Inflammatory macrophage (primary cell): ENCODE measurements at places on chromosomes 4 and X.

GRCh38 chrX:10952619-10953018 is 158.5 kb upstream of the HCCS start:
- DNase-seq, result no peak

DNA sequence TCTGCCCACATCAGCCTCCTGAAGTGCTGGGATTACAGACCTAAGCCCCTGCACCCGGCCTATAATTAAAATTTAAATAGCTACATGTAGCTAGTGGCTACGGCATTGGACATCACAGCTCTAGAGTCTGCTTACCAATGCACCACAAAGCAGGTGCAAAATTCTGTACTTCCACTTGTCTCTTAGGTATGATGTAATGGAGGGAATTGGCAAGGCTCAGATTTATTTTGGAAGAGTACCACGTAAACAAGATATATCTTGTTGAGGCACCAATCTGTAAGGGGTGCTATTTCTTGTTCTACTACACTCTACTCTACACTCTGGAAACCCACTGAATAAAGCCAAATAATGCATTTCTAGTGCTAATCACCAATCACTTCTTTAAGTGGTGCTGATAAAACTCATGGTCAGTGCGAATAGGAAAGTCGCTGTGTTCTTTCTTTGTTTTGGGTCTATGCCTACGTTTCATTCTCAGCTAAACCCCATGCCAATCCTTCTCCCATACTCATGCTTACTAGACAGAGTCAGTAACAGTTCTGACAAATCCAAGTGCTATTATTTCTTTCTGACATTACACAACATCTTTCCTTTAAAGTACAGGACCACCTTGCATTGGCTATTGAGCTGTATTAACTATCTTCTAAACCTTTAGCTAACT is 92.3 kb downstream of the GC start:
- DNase-seq, result no peak

GRCh38 chr4:176584031-176584606 is 208.6 kb downstream of the VEGFC start:
- no peak for DNase-seq

- no peak for DNase-seq
Measured at GRCh38 chr4:78638337-78639172, 87.0 kb downstream of the ANXA3 start.

GRCh38 chr4:137069473-137069872 is 462.8 kb downstream of the PCDH18 start:
- no peak for DNase-seq

DNA sequence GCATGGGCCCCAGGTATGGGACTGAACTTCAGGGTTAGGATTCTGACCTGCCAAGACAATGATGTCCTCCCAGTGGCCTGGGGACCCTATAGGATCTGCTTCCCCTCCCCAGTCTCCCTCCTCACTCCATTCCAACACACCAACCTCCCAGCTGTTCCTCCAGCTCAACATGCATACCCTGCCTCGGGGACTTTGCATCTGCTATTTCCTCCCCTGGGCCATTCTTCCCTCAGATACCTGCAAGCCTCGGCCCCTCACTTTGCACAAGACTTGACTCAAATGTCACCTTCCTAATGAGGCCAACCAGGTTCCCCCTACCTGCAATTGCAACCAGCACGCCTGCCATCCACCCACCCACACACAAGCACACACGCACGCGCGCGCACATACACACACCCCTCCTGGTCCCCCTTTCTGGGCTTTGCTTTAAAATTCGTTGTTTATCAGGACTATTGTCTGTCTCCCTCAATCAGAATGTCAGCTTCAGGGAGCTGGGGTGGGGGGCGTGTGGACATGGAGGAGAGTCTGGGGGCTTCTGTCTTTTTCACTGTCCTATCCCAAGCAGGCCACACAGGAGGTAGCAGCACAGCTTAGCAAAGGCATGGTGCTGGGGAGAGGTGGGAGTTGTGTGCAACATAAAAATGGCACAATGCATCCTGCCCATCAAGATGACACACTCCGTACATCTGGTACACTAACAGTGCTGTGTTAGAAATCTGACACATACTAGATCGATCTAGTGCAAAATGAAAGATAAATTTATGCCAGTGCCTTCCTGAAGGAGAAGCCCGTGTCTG is 20.6 kb upstream of the PPP2R2C start:
- DNase-seq, result no peak

DNA sequence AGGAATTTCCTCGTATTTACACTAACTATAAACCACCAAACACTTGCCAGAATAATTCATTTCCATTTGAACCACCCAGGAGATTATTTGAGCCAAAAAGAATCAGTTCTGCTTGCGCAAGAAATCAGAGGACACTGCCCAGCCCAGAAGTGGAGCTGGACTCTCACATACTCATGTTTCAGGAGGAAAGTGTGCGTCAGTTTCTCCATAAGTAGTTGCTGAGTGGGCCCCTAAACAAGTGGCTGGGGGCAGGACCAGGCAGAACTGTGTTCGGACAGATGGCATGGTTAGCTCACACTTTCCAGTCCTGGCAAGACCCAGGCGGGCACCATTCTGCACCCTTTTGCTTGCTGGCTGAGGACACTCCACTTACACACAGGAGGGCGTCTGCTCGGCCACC is 38.8 kb downstream of the BTC start:
- DNase-seq, result no peak

DNA sequence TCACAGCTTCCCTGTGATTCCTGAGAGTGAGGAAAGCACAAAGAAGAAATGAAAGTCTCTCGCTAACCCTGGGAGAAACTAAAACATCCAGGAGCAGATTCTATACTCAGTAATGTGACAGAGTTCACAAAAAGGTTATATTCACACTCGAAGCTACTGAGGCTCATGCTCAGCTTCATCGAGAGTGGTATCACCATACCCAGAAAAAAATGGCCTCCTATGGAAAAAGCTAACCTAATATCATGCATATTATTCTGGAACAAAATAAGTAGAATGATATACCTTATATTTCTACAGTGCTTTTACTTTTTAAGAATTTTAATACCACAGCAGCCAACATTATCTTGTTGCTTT is 13.5 kb upstream of the CDKN2AIP start:
- DNase-seq, result no peak

- no peak for DNase-seq
Measured at GRCh38 chr4:38106886-38107514, 146.8 kb downstream of the PTTG2 start.
